ENCODE measurements at places on chromosomes 12 and 14.

GRCh38 chr12:39199351-39199750 lies 243.6 kb downstream of the KIF21A start:
- DNase-seq: no peak

GRCh38 chr12:113237748-113238147 lies 16.5 kb downstream of the TPCN1 start:
- no peak for DNase-seq

DNA sequence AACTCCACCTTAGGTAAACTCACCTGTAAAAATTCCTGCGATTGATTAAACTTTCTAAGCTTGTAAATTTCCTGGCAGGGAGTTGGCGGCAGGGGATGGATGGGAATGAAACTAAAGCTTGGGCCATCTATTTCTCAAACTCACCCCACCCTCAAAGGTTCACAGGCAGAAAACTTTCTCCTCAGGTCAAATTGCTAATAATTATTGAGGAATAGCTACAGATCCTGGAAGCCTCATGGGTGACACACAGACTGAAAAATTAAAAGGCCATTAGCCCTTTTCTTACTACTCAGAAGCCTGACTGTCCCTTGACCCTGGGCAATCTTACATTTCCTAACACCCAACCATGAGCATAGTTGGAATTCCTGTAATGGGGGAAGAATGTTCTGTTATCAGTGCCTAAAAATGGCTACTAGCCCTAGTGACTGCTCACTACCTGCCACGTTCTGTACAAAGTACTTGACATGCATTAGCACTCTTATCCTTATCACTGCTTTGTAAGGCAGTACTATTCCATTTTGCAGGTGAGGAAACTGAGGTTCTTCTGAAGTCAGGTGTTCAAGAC lies 12.4 kb upstream of the SYNDIG1L start:
- DNase-seq: no peak

DNA sequence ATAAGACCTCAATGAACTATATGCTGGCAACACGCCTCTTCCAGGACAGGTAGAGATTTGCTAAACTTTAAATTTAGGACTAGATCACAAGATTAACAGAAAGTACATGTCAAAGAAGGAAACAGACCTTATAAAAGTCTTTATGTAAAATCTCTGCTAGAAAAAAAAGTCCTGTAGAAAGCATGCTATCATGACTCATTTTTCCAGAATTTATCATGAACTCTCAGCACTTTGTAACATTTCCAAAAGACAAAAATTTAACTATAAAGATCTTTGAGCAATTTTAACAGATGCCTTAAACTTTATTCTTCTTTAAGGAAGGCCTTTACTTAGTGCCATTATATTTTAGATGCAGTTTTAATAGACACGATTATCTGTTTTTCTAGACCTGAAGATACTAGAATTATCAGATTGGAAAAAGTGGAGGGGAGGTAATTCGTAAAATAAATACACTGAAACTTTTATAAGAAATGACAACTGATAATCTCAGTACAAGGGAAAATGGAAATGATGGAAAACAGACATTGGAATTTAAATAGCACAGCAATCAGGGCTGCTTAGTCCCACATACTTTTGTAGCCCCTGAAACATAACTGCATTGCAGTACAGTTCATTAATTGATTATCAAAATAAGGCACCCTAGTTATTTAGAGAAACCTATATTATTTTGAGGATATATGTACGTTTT lies 92.0 kb downstream of the TTLL5 start:
- DNase-seq: no peak

- no peak for DNase-seq
These were observed 43.3 kb downstream of the BEST3 start for GRCh38 chr12:69655616-69656340.

GRCh38 chr14:37060496-37061260 lies 111.7 kb downstream of the SLC25A21 start:
- no peak for DNase-seq

DNA sequence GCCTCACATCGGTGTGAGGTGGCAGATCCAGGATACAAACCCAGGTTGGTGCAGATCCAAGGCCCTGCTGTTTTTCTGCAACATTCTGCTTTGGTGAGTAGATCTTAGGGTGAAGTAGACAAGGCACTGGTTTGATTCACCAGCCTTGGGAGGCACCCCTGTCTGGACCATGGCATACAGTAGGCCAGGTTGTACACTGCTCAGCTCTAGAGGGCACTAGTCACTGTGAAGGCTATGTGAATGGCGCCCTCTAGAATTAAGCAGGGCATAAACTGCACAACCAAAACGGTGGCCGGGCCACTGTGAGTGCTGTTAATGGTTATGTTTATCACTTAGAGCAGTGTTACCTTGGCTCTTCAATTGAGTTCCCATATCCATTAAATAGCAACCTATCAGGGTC lies 280.6 kb upstream of the PWP1 start:
- no peak for DNase-seq

DNA sequence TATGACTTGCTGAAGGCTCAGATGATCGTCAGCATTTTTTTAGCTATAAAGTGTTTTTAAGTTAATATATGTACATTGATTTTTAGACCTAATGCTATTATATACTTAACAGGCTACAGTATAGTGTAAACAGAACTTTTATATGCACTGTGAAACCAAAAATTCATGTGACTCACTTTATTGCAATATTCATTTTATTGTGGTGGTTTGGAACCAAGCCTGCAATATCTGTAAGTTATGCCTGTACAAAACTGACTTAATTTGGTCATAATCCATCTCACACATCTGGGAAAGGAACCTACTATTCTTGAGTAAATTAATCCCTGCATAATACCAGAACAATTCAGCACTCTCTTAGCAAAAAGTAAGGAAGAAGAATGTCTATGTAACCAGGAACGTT lies 390.7 kb downstream of the SYT1 start:
- DNase-seq: no peak

- no peak for DNase-seq
These were observed 164 bp downstream of the KIF21A start for GRCh38 chr12:39442831-39443080.

- DNase-seq: peak; percentile 65
These were observed 34.8 kb downstream of the HIGD1C start for GRCh38 chr12:50986966-50987737.

GRCh38 chr12:611721-612120 lies 51.5 kb downstream of the NINJ2 start:
- no peak for DNase-seq

DNA sequence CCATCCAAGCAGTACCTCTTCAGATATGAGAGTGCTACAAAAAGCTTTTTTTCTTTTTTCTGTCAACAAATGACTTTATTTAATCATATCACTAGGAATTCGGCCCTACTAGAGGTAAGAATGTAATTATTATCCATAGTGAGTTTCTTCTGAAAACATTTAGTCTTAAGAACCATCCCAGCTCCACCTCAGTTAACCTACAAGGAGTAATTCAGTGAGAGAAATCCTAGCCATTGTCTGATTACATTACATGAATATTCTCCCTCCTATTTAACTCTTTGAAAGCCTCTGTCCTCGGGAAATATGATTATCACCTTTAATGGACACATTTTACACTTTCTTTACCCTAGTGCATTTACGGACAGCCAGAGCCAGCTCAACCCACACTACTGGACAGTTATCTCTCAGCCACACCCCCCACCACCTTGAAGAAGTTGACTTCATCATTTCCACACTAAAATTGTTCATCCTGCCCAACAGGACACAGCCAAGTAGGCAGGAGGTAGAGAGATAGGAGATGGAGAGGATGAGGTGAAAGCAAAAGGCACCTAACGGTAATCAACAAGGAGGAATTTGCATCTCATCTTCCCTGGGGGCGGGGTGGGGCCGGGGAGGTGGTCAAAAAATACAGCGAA lies 1.3 kb downstream of the PPFIA2 start:
- no peak for DNase-seq

- DNase-seq: no peak
These were observed 388.7 kb upstream of the TBX3 start for GRCh38 chr12:115072712-115073111.

- no peak for DNase-seq
These were observed 121.6 kb downstream of the VEZT start for GRCh38 chr12:95339086-95339788.

DNA sequence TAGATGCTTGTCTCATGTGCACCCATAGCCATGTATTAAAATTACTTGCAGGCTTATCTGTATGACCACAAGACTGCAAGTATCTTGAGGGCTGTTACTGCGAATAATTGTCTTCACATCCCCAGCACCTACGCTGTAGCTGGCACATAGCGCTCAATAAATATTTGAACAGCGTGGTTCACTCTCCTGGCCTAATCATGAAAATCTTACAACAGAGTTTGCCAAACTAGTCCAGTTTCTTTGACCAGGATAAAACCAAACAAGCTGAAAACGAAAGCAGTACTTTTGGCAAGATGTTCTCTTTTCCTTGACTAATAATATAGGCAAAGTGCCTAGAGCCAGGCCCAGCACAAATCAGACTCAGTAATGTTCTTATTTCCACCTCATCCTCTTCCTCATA lies 106.7 kb downstream of the RPS29 start:
- no peak for DNase-seq

DNA sequence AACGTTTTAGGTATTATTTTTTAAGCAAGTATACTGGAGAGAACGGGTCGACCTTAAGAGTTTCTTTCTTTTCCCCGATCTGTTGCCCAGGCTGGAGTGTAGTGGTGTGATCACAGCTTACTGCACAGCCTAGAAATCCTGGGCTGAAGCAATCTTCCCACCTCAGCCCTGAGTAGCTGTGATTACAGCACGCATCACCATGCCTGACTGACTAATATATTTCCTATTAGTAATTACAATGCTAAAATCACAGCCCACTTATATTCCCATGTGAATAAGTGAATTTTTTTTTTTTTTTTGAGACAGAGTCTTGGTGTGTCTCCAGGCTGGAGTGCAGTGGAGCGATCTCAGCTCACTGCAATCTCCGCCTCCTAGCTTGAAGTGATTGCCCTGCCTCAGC lies 50.4 kb downstream of the DICER1 start:
- no peak for DNase-seq

GRCh38 chr14:59134307-59134706 lies 54.2 kb upstream of the DAAM1 start:
- DNase-seq: no peak

GRCh38 chr12:58513301-58513834 lies 406.9 kb downstream of the LRIG3 start:
- DNase-seq: no peak

DNA sequence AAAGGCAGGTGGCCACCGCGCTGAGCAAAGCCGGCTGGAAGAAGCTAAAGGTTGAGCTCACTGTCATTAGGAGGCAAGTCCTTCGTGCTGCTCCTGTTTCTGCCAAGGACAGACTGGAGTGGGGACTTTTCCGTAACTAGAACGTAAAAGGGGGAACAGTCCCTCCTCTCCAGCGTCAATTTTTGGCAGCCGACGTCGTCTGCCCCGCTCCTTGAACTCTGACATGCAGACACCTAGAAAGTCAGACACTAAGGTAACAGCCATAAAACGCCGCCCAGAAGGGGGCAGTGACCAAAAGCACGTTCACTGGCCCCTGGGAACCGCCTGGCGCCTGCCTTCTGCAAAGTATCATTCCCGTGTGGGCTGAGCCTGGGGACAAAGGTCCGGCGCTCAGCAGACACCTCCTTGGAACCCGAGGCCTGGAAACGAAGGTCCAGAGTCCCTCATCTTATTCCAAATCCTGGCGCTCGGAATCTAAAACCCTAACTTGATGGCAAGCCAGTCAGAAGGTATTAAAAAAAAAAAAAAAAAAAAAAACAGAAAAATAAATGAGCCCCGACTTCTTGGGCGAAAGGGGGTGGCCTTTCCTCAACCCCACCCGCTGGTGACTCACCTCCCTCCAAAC lies 1.1 kb upstream of the LRP1 start:
- no peak for DNase-seq

DNA sequence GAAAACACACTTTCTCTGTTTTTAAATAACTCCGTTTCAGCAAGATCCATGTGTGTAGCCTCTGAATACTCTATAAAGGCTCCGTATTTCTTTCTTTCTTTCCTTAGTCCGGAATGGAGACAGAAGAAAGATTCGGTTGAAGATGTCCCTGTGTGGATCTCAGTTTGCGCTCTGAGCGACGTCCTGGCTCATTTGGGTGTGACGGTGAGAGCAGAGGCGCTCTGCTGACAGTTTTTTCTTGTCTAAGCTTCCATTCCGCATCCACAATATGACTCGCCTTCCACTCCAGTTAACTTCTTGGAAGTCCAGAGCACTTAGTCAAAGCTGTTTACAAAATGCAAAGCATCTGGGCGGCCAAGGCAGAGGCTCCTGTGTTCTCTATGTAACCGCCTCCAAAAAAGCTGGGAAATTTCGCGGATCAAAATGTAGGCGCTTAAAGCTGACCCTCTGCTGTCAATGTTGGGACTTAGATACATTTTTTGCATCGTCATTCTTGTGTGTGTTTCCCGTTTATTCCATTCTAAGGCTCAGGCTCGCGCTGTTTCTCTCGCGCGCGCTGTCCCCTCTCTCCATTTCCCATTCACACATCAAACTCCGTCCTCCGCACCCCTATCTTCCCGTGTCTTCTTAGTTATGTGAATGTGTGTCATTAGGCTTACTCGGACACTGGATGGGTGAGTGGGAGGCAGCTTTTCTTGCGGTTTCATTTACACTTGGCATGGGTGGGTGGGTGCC lies 880 bp upstream of the FLRT2 start:
- DNase-seq: peak; percentile 41

GRCh38 chr14:71539650-71540285 lies 392.5 kb upstream of the RGS6 start:
- DNase-seq: no peak

DNA sequence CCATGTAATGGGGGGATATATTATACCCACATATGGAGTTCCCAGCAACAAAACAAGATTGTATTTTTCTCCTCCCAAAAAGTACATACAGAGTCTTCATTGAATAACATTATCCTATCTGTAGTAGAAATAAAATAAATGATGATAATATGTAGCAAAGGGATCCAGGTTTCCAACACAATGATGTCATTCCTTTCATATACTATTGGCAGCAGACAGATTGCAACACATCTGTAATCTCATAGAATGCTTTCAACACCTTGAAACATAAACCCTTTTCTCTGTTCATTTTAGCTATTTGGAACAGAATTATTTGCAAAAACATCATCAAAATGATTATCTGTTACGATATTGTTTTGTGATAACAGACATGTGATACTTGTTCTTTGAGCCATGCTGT lies 317.6 kb downstream of the DPF3 start:
- no peak for DNase-seq

- DNase-seq: no peak
These were observed 49.5 kb downstream of the ATP2A2 start for GRCh38 chr12:110330544-110330943.

DNA sequence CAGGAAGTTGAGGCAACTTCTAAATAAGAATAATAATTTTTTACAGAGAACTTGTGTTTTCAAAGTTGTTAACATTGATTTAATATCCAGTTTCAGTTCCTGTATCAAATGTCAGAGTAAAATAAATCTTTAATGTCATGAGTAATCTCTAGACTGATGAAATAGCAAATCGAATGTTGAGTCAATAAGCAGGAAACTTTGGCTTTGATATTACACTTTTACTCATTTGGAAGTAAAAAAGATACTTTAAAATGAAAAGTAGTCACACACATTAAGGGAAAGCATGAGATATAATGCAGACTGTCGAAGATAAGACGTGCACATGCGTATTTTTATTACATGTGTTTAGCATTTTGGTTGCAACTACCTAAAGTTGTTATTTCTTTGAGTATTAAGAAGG lies 78.2 kb upstream of the PTGDR start:
- DNase-seq: no peak

All from forelimb muscle (tissue), 1 donor.